ENCODE measurements at places on chromosomes 13 and 19.

GRCh38 chr19:9786342-9786741 lies 17.8 kb upstream of the ZNF846 start:
- DNase-seq = no peak

DNA sequence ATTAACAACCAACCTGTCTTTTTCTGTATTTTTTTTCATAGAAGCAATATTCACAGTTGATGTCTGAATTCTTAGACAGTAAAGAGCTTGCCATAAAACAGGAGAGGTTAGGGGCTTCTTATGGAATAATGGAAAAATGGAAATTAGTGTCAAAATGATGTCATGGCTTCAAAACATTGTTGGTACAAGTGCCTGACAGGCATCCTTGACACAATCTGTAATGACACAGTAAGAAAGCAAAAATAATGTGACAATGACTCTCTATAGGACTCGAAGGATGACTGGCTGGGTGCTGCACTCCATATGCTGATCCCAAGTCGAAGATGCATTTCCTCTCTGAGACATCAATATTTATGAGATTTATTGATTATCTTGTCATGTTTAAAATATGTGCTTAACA lies 205.3 kb upstream of the DACH1 start:
- no peak for DNase-seq

DNA sequence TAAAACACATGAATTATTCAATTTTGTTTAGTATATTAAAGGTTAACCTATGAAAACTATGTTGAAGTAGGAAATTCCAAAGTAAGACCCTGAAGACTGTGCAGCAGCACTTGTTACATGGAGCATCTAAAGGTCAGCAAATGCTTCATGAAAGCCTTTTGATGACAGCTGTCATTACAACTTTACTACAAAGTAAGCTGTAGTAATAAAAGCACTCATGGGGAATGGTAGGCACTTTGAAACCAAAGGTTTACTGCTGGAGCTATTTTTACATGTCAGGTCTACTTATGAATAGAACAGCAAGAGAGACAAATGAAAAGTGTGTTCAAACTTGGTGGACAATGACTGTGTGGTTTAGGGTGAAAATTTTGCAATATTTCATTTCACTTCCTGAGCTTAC lies 672.5 kb upstream of the PCDH20 start:
- DNase-seq = no peak

DNA sequence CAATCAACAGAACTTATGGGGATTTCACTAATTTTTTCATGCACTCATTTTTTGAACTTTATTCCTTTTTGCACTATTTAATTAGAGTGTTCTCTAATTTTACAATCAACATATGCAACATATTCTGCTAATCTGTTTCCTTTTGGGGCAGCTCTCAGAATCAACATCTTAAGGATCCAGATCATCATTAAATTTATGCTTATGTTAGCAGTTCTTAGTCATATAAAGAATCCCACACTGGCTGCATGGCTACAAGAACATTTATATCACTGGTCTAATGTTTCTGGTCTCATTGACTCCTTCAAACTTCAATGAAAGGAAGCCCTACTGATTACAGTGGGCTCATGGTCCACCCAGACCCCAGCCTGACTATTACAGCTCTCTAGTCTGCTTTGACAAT lies 245.2 kb downstream of the RBM26 start:
- no peak for DNase-seq

- DNase-seq = peak; percentile 58
These were observed 1.3 kb downstream of the SAFB start for GRCh38 chr19:5624018-5624663.

DNA sequence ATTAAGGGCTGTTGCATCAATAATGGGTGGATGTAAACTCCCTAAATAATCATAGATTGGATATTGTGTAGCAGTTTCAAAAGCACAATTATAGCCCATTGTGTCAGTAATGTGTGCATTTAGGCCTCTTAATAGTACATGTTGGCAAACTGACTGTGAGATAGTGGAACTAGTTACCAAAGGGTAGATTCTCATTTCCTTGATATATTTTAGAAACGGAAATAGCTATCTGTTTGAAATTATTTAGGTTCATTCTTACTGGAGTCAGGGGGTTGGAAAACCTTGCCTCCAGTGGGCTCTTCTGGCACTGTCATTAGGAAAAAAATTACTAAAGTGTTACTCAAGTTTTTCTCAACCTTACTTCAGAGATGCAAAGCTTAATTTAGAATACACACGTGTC lies 1074.9 kb downstream of the PCDH17 start:
- DNase-seq = no peak

- no peak for DNase-seq
These were observed 48.5 kb downstream of the WDFY2 start for GRCh38 chr13:51632591-51633362.

GRCh38 chr13:99702687-99703319 lies 201.5 kb downstream of the TM9SF2 start:
- no peak for DNase-seq

DNA sequence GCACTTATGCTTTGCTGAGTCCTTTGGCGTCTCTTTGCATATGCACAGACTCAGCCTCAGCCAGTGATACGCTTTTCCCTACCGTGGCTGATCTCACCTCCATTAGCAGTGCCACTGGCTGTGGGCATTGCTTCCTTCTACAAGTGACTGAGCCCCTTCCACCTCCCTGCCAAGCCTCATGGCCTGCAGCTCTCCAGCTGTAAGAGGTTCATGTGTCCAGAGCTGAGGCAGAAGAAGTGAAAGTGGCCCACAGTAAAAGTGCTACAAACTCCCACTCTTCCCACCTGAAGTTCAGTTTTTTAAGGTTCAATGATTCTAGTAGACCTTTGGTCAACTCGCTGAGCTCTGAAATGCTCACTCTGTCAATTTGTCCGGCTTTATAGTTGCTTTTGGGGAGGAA lies 44.7 kb downstream of the SMARCA4 start:
- DNase-seq = no peak

GRCh38 chr13:110036060-110036459 lies 249.7 kb upstream of the IRS2 start:
- no peak for DNase-seq

- DNase-seq = peak; percentile 71
These were observed 13.8 kb downstream of the OR7D4 start for GRCh38 chr19:9205501-9206113.

GRCh38 chr19:1394252-1395193 lies 6.8 kb downstream of the GAMT start:
- DNase-seq = no peak

DNA sequence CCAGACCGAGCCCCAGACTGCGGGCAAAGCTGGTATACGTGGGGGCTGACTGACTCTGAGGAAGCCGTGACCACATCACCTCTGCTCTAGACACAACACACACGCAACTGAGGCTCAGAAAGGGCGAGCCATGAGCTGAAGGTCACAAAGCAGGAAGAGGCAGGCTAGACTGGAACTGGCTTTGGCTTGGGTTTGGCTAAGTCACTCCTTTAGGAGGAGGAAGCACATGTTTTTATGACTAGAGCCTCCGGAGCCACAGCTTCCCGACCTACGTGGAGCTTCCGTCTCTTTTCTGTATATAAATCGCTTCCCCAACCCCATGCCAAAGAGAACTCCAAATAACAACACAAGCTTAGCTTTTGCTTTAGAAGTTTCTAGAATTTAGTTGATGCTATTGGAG lies 48.0 kb downstream of the RFX2 start:
- peak; percentile 51 for DNase-seq

- peak; percentile 27 for DNase-seq
These were observed 138.5 kb downstream of the KLF12 start for GRCh38 chr13:73995736-73996135.

DNA sequence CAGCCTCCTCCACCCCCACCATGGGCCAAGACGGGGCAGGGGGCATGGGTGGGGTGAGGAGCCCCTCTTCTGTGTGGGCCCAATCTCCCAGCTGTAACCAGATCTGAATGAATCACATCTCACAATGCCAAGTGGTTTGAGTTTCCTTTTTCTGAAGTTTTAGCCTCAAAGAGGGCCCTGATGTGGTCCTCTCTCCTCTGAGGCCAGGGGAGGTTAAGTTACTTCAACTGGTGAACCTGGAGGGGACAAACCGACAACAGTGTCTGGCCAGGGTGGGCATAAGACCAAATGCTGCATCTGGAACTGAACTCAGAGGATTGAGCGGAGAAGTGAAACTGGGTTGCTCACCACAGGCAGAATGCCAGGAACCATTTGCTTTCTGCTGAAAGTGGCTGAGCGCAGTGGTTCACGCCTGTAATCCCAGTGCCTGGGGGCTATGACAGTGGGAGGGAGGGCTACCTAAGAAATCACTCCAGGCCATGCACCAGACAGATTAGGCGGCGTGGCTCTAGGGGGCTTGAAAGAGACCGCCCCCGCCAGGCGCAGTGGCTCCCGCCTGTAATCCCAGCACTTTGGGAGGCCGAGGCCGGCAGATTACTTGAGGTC lies 15.4 kb upstream of the IRGC start:
- peak; percentile 87 for DNase-seq

DNA sequence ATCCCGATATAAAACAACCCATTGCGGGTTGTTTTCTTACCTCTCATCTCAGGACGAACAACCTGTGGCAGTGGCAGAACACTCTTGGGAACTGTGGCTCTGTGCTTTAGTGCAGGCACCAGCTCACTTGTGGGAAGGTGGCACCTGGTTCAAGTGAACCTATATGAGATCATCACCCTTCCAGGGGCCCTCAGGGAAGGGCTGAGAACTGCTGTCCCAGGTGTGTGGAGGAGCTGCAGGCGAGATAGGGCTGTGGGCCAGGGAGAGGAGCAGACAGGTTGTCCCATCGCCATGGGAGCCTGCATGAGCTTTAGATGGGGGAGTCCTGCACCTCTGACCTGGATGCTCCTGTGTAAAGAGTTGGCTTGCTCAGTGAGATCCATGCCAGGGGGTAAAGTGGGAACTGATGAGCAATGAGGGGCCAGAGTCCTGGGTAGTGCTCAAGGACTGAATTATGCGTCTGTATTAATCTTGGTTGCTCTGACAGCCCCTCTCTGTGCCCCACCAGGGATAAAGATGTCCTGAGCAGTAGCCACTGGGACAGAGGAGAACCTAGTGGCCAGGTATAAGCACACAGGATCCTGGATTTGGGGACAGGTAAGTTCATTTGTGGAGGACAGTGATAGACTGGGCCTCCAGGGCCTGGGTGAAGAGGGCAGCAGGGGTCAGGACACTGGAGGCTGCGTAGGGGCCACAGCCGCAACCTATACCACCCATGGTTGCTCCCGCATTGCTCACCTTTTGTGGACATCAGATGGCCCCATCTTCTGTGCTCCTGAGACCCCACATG lies 8.7 kb downstream of the CEACAM4 start:
- DNase-seq = no peak

GRCh38 chr13:99124794-99125316 lies 75.8 kb upstream of the UBAC2 start:
- DNase-seq = peak; percentile 53

Data from fibroblast of the aortic adventitia (primary cell).